CD4-positive, alpha-beta T cell treated with Interleukin-4 for 4 hours (primary cell): ENCODE measurements at places on chromosomes 12 and 14.

DNA sequence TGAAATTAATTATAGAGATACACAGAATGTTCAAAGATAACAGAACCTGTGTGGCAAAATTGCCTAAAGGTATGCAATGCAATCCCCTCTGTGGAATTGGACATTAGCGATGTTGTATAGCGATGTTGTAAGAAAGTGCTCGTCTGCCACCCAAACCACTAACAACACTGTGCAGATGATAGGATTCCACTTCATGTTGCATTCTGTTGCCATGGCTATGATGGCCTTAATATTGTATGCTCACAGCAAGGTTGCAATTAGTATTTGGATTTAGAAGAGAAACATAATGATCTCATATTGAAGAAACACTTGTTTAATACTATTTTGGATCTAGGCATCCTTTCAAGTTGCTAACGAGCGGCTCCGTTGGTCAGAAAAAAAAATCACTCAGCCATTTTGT is 260.3 kb downstream of the BCAT1 start:
- DNase-seq = no peak

DNA sequence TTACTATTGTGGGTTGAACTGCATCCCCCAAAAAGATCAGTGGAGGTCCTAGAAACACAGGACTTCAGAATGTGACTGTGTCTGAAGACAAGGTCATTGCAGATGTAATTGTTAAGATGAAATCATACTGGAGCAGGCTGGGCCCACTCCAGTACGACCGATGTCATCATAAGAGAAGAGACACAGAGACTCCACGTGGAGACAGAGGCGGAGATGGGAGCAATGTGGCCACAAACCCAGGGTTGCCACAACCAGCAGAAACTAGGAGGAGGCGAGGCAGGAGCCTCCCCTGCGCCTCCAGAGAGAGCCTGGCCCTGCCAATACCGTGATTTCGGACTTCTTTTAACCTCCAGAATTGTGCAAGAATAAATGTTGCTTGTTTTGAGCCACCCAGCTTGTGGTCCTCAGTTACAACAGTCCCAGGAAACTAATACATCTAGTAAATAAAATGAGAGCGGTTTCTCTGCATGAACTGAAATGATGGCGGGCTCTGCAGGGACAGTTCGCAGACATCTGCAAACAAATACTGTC is 25.7 kb upstream of the FZD10 start:
- DNase-seq = no peak

- DNase-seq = no peak
Measured at GRCh38 chr14:43215524-43215923, 1291.6 kb downstream of the FSCB start.

- DNase-seq = no peak
Measured at GRCh38 chr14:65084554-65085505, 17.5 kb downstream of the MAX start.

GRCh38 chr12:59087077-59087673 is 166.9 kb upstream of the LRIG3 start:
- no peak for DNase-seq

DNA sequence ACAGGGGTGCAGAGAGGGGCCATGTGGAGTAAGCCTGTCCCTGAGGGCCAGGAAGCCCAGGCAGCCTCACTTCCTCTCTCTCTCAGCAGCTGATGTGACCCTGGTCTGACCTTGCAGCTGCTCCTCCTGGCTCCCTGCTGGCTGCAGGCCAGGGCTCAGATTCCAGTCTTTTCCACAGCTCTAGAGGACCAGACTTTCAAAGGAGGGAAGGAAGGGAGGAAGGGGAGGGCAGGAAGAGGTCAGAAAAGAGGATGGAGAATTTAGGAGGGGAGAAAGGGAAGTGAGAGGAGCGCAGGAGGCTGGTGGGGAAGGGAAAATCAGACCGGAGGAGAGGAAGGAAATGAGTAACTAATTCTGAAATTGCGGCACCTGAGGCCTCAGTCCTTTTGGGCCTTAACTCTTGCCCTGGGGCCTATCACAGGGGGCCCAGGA is 40.9 kb upstream of the VASH1 start:
- no peak for DNase-seq

DNA sequence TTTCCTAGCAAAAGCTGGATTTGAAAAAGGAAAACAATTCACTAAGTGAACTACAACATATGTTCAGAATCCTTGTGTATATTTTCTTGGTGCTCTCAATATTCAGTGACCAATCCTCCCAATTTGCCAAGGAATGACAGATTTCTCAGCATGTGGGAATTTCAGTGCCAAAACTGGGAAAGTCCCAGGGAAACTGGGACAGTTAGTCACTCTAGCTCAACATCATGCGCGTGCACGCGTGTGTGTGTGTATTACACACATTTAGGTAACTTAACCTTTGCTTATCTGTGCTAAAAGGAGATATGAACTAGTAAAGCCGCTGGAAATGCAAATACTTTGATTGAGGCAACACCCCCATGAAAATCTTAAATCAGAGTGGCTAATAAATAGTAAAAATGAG is 26.1 kb upstream of the SLC6A13 start:
- DNase-seq = no peak

- no peak for DNase-seq
Measured at GRCh38 chr14:102280376-102280962, 24.5 kb downstream of the MOK start.

DNA sequence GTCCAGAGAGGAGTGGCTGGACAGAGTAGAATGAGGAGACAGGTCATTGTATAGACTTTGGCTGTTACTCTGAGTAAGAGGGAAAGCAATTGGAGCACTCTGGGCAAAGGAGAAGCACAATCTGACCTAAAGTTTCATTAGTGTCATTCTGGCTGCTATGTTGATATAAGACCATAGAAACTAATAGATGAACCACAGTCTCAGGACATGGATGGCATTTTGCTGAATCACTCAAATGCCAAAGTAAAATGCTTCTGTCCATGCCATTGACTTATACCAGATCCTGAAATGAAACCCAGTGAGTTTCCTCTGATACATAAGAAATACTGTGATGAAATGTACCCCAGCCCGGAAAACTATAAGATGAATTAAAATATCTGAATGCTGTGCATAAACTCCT is 65.8 kb upstream of the COCH start:
- DNase-seq = no peak

- no peak for DNase-seq
Measured at GRCh38 chr12:53980104-53980801, 4.7 kb upstream of the HOXC10 start.

DNA sequence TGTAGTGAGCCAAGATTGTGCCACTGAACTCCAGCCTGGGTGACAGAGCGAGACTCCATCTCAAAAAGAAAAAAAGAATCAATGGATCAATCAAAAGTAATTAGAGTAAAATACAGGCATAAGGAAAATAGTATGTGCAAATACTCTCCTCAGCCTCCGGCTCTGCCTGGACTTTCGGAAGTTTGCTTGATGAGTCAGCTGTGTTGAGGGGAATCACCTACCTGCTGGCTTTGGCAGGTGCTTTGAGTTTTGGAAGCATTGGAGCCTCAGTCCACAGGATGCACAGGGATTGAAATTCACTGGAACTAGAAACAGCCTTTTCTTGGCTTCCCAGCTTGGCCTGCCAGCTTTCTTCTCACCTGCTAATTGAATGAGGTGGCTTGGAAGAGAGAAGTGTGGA is 268.2 kb downstream of the PCNX1 start:
- no peak for DNase-seq

- DNase-seq = no peak
Measured at GRCh38 chr12:79983492-79983891, 48.6 kb upstream of the PPP1R12A start.

DNA sequence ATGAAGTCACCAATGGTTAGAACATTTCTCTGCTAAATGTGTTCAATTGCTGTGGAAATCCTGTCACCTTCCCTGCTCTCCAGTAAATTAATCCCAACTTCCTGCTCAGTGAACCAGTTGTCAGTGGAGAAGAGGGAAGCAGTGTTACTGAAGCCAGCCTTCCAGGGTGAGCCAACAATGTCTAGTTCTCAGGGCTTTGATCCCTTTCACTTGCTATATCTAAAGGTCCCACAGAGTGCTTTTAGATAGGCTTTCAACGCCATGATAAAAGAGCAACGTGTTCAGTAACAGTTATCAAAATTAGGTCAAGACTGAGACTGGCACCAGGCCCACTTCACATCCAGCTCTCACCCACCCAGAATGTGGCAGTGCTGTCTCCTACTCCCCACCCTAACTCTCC is 139.7 kb downstream of the KCNH5 start:
- DNase-seq = no peak

DNA sequence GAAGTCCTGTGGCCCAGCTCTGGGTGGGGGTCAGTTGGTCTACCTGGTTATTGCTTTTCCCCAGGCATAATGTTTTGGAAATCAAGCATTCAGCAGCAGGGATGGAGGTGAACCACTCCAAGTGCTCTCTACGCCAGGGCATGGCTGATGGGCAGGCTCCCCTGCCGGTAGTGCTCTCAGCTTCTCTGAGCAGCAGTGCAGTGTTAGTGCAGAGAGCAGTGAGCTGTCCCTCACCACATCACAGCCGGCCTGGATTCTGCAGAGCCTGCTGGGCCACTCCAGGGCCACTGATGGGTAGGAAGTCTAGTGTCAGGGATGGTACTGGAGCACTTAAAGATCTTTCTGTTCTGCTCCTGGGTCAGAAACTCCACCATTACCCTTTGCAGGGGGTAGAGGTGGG is 151.1 kb downstream of the CALM1 start:
- no peak for DNase-seq

- no peak for DNase-seq
Measured at GRCh38 chr12:992647-993046, 1.6 kb downstream of the ERC1 start.

- DNase-seq = peak; percentile 11
Measured at GRCh38 chr14:50666772-50667683, 1.1 kb downstream of the SAV1 start.

- DNase-seq = no peak
Measured at GRCh38 chr12:2651068-2651965, 143.5 kb upstream of the FKBP4 start.

DNA sequence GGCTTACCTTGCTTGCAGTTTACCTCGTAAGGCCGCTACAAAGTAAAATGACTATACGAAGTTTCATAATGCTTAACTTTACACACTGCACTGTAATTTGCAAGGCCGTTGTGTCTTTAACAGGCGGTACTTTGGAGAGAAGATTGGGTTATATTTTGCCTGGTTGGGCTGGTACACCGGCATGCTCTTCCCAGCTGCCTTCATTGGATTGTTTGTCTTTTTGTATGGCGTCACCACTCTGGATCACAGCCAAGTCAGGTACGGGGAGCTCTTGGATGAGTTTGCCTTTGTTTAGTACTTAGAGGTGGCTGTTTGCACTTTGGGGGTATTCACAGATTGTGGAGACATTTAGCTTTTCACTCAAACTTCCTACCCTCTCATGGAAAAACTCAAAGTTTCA is 167.8 kb downstream of the SLC5A8 start:
- DNase-seq = no peak

DNA sequence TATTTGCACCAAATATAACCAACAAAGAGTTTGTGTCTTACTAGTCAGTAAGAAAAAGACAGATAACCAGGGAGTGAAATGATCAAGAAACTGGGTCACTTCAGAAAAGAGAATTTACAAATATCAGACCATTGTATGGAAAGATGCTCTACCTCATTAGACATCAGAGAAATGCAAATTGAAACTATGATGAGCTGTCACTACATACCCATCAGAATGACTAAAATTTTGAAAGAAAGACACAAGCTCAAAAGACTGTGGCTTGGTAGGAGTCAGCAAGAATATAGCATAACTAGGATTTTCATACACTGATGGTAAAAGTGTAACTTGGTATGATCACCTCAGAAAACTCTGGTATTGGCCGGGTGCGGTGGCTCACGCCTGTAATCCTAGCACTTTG is 247.2 kb downstream of the BMP4 start:
- no peak for DNase-seq

GRCh38 chr12:123032736-123033391 is 52.4 kb downstream of the ARL6IP4 start:
- no peak for DNase-seq

- no peak for DNase-seq
Measured at GRCh38 chr14:64948612-64949210, 6.2 kb upstream of the GPX2 start.

DNA sequence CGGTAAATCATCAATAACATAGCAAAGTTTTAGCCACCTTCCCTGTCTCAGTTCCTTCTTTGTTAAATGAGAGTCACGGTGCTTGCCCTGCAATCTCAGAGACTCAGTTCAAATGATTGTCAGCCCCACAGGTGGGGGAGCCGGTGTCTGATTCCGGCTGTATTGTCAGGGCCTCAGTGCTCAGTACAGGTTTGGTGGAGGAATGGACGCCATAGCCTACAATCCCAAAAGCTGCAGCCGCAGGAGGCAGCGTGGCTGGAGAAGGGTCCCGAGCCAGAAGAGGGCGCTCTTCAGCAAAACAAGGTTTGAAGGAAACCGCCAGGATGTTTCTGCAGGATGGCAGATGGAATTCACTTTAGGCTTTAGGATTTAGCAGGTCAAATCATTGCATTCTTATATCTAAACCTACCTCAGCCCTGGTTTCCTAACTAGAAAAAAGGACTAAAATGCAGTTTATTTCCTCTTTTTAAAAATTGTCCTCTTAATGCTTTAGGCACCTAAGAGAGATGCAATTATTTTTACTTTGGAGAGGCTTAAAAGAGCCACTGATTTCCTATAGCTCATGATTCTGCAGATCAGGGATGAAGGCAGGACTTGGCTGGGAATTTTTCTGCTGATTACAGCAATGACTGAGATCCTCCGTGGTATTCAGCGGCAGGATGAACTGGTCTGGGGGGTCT is 29.2 kb downstream of the FOS start:
- peak; percentile 61 for DNase-seq
